Uterus (tissue), 4 donors: ENCODE measurements at places on chromosomes 7 and 10.

- no peaks in the 10 kb centered on the region for H3K27me3 ChIP-seq
- H3K36me3 ChIP-seq = no peaks in the 10 kb centered on the region
- H3K4me3 ChIP-seq = no peak overlapping the region
- H3K4me1 ChIP-seq = peaks cover 6% of the 10 kb centered on the region
Observed at GRCh38 chr7:25750744-25751508, 401.1 kb upstream of the NFE2L3 start.

GRCh38 chr10:110389255-110389654, 84.5 kb upstream of the SMNDC1 start:
- no peaks in the 10 kb centered on the region for H3K27me3 ChIP-seq
- H3K27ac ChIP-seq = no peak overlapping the region
- no peak overlapping the region for H3K4me3 ChIP-seq
- H3K36me3 ChIP-seq = no peaks in the 10 kb centered on the region
- no peak for DNase-seq
- H3K4me1 ChIP-seq = peaks cover 10% of the 10 kb centered on the region

- no peak overlapping the region for H3K4me3 ChIP-seq
- DNase-seq = no peak
- H3K36me3 ChIP-seq = no peaks in the 10 kb centered on the region
Observed at GRCh38 chr10:120810298-120810697, 40.9 kb upstream of the WDR11 start.

DNA sequence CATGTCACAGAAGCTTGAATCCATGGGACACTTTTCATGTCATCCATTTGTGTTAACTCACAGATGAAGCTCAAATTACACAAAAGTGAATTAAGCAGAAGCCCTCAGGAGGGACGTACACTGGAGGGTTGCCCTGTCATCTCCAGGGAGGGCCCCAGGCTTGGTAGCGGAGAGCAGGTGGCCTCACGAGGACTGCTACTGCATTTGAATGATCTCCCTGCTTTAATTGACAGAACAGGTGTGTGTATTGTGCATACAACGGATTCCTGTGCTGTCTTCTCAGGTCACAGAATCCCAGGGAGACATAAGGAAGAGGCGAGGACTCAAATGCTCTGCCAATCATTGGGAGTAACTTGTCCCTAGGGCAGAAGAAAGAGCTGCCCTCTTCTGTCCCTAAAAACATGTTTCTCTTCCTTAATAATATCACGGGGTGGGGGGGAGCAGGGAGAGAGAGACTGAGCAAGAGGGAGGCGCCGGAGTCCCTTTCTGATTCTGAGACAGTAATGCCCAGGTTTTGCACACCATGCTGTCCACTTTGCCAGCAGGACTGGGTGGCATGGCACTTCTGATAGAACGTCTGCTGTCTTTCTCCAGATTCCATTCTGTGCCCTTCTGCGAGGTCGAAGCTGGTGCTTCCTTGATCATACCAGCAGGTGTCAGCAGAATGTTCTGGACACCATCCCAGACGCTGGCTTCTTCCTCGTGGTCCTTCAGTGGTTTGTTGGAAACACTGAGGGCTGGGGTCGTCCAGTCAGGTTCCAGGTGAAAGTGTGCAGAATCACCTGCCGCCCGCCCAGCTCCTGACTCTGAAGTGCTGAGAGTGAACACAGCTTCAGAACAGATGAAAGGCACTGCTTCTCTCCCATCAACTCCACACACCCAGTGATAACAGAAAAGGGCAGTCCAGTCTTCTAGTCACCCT, 26.2 kb upstream of the RASGEF1A start:
- DNase-seq = peak; percentile 51
- no peaks in the 10 kb centered on the region for H3K36me3 ChIP-seq
- no peaks in the 10 kb centered on the region for H3K27me3 ChIP-seq
- H3K27ac ChIP-seq = no peak overlapping the region
- H3K4me1 ChIP-seq = no peaks in the 10 kb centered on the region

DNA sequence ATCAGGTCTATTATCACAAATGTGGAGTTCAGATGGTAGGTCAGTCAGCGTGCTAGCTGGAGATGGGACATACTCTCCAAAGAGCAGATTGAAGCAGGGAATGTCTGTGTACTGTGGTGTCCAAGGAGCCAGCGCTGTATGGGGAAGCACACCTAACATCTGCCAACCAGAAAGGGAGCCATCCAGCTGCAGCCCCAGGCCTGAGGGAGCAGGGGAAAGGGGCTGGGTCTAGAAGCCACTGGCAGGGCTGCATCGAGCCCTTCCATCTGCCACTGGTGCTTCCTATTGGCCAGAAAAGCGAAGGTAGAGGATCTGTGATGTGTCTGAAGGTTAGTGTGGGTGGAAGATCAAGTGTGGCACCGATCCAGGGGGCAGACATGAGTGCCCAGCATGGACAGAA, 8.0 kb upstream of the RAMP3 start:
- no peak for DNase-seq
- no peak overlapping the region for H3K4me3 ChIP-seq
- no peaks in the 10 kb centered on the region for H3K4me1 ChIP-seq
- no peak overlapping the region for H3K27ac ChIP-seq
- no peaks in the 10 kb centered on the region for H3K27me3 ChIP-seq

DNA sequence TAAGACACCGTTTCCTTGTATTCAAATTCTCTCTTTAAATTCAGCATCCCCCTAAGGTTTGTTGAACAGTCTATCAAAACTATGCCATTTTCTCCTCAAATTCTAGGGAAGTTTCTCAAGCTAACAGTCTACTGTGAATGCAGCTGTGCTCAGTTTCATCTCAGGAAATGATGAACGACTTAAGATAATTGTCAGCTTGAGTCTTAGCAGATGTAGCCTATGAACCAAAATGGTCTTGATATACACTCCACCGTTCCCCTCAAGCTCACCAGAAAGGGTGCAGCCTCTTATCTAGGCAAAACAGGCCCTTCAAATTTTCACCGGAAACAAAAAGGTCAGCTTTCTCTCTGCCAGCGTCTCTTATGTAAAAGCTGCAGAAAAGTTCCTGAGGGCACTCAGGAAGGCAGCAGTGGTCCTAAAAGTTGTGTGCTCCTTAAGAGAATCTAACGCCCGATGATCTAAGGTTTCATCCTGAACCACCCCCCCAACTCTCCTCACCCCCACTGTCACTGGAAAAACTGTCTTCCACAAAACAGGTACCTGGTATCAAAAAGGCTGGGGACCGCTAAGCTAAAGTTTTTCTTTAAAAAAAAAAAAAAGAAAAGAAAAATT, 2.1 kb downstream of the DNAJC9 start:
- no peak overlapping the region for H3K4me3 ChIP-seq
- no peak overlapping the region for H3K27ac ChIP-seq
- no peak for DNase-seq

GRCh38 chr7:141185369-141185967, 111.6 kb downstream of the TMEM178B start:
- H3K4me3 ChIP-seq = no peak overlapping the region
- H3K27ac ChIP-seq = no peak overlapping the region
- H3K4me1 ChIP-seq = no peaks in the 10 kb centered on the region
- DNase-seq = no peak
- no peaks in the 10 kb centered on the region for H3K36me3 ChIP-seq
- H3K27me3 ChIP-seq = no peaks in the 10 kb centered on the region

GRCh38 chr10:71705582-71705981, 14.0 kb downstream of the C10orf105 start:
- H3K27me3 ChIP-seq = no peaks in the 10 kb centered on the region
- no peaks in the 10 kb centered on the region for H3K4me1 ChIP-seq
- H3K4me3 ChIP-seq = no peak overlapping the region
- no peaks in the 10 kb centered on the region for H3K36me3 ChIP-seq

GRCh38 chr10:43086321-43086942, 9.6 kb downstream of the RET start:
- H3K27ac ChIP-seq = no peak overlapping the region
- no peaks in the 10 kb centered on the region for H3K27me3 ChIP-seq
- H3K36me3 ChIP-seq = no peaks in the 10 kb centered on the region
- no peak for DNase-seq
- no peaks in the 10 kb centered on the region for H3K4me1 ChIP-seq

DNA sequence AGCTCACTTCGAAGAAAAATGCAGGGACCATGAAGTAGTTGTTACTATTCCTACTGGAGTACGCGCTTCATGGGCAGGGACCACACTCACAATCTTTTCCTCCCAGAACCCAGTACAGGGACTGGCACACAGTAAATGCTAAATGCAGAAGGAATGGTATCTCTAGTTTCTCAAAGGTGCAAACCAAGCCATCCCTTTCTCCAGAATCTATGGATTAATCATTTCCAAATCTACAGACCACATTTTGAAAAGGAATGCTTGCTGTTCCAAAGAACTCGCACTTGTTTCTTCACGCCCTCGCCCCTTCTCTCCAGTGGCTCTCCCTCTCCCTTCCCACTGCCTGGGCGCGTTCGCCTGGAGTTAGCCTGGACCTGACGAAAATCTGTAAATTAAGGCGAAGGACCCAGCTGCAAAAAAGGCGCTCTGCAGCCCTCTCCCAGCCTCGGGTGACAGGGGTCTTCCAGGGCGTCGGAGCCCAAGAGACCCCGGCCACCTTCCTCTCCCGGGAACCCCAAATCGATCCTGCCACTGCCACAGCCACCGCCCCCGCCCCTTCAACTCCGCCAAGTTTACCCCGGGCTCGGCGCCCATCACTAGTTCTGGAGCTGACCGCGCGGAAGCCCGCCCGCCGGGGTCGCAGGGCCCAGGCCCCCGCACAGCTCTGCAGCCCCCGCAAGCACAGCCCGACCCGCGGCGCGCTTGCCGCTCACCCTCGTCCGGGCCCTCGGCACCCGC, 527 bp downstream of the PDIA4 start:
- peak overlapping the region; percentile 93 for H3K27ac ChIP-seq
- no peaks in the 10 kb centered on the region for H3K36me3 ChIP-seq
- H3K27me3 ChIP-seq = no peaks in the 10 kb centered on the region
- DNase-seq = no peak

- no peak for DNase-seq
- H3K4me3 ChIP-seq = no peak overlapping the region
- no peak overlapping the region for H3K27ac ChIP-seq
- no peaks in the 10 kb centered on the region for H3K27me3 ChIP-seq
Observed at GRCh38 chr10:120555842-120556532, 99.0 kb downstream of the PLPP4 start.

DNA sequence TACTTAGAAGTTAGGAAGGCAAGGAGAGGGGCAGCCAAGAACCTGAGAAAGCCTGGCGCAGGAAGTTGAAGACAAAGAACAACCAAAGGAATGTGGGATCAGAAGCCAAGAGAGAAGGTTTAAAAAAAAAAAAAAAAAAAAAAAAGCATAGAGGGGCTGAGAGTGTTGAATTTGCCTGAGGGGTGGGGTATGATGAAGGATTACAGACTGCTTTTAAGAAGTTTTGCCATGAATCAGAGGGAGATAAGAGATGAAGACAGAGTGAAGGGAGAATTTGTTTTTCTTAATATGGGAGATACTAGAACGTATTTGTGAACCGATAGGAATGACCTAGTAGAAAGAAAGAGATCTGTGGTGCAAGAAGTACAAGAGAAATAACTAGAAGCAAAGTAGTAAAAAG, 6.7 kb downstream of the SLC26A4 start:
- no peak overlapping the region for H3K4me3 ChIP-seq
- H3K36me3 ChIP-seq = no peaks in the 10 kb centered on the region
- H3K4me1 ChIP-seq = no peaks in the 10 kb centered on the region
- H3K27ac ChIP-seq = no peak overlapping the region
- no peak for DNase-seq
- no peaks in the 10 kb centered on the region for H3K27me3 ChIP-seq

DNA sequence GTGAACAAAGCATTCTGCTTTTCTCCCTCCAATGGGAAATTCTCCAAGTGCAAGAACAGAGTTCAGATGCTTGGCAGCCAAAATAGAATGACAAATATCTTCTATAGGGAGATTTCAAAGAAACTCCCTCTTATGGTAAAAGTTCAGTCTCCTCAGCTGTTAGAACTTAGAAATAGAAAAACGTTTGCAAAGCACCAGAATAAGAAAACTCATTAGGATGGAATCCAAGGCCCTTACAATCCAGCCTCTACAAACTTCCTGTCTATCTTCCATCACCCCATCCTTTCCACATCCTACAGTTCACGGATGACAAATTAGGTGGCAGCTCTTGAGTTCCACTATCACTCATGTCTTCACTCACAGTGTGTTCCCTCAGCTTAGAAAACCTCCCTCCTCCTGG, 25.7 kb downstream of the FAM13C start:
- H3K4me3 ChIP-seq = no peak overlapping the region
- no peaks in the 10 kb centered on the region for H3K27me3 ChIP-seq
- H3K36me3 ChIP-seq = no peaks in the 10 kb centered on the region
- DNase-seq = no peak
- H3K4me1 ChIP-seq = peaks cover 5% of the 10 kb centered on the region
- peak overlapping the region; percentile 68 for H3K27ac ChIP-seq

- H3K36me3 ChIP-seq = no peaks in the 10 kb centered on the region
- no peak overlapping the region for H3K4me3 ChIP-seq
- no peaks in the 10 kb centered on the region for H3K27me3 ChIP-seq
- H3K27ac ChIP-seq = no peak overlapping the region
- no peaks in the 10 kb centered on the region for H3K4me1 ChIP-seq
- DNase-seq = no peak
Observed at GRCh38 chr10:28768227-28768626, 90.9 kb downstream of the BAMBI start.

GRCh38 chr7:74002474-74003017, 25.4 kb upstream of the ELN start:
- DNase-seq = peak; percentile 41
- no peaks in the 10 kb centered on the region for H3K36me3 ChIP-seq
- H3K27ac ChIP-seq = peak overlapping the region; percentile 55
- H3K4me3 ChIP-seq = no peak overlapping the region

DNA sequence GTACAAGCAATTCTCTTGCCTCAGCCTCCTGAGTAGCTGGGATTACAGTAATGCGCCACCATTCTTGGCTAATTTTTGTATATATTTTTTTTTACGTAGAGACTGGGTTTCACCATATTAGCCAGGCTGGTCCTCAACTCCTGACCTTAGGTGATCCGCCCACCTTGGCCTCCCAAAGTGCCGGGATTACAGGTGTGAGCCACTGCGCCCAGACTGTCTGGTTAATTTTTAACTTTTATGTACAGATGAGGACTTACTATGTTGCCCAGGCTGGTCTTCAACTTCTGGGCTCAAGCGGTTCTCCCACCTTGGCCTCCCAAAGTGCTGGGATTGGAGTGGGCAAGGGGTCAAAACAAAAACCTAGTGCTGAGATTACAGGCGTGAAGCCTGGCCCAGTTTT, 101.8 kb downstream of the JMJD1C start:
- no peak overlapping the region for H3K4me3 ChIP-seq
- H3K27me3 ChIP-seq = no peaks in the 10 kb centered on the region
- H3K36me3 ChIP-seq = no peaks in the 10 kb centered on the region

GRCh38 chr10:65342245-65342644, 1583.6 kb upstream of the LRRTM3 start:
- no peak for DNase-seq
- H3K4me1 ChIP-seq = no peaks in the 10 kb centered on the region
- no peaks in the 10 kb centered on the region for H3K36me3 ChIP-seq
- no peak overlapping the region for H3K4me3 ChIP-seq

DNA sequence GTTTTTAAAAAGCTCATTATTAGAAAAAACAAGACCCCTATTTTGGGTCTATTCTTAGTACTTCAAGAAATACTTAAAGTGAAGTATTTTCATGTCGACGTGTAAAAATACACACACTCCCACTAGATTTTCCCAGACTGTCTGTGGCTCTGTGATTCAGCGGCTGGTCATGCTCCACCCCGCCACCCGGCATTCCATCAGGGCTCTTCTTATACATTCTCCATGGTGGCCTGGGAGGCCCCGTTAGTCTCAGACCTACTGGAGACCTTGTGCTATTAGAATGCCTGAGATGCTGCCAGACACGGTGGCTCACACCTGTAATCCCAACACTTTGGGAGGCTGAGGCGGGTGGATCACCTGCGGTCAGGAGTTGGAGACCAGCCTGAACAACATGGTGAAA, 13.1 kb downstream of the TECPR1 start:
- no peak for DNase-seq
- no peak overlapping the region for H3K4me3 ChIP-seq
- H3K27me3 ChIP-seq = no peaks in the 10 kb centered on the region
- H3K36me3 ChIP-seq = no peaks in the 10 kb centered on the region
